ENCODE measurements at places on chromosomes 5 and 9.

- no peak for DNase-seq
These were observed 42.9 kb downstream of the ZCCHC7 start for GRCh38 chr9:37163299-37163698.

GRCh38 chr5:111236995-111237394, 12.8 kb downstream of the CAMK4 start:
- no peak for DNase-seq

DNA sequence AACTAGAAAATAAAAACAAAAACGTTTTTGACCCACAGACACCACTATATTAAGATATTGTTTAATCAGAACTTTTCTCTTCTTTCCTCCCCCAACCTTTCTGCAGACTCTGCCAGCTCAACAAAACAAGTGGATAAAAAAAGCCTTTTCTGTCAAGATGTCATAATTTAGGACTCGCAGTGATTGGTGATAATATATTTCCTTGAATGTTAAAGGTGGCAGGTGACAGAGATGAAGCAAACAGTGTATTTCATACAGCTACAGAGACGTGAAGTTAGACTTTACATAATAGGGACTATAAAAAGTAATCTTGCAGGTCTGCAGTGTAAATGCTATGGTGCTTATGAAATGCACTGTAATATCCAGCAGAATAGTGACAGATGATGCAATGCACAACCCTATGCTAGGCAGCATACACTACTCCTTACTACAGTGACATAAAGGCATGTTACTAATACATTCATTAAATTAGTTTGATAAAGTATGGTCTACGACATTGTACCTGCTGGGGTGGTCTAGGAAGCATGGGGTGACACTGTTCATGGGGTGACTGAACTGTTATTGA, 326.7 kb upstream of the GRAMD2B start:
- DNase-seq, result no peak

DNA sequence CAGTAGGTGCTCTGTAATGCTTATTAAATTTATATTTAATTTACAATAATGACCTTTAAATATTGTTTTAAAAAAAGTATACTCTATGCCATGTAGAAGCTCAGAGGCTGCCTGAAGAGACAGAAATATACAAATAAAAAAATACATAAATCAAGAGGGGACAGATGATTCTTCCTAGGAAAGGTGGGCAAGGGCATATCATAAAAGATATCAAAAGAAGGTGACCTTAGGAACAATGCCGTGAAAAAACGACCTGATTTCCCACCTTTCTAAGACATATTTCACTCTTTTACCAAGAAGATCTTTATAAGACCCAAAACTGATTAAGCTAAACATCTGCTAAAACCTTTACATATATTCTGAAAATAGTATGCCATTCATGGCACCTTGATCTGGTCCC, 128.9 kb downstream of the NFIB start:
- DNase-seq, result no peak
